ENCODE measurements at places on chromosomes 4 and X.

GRCh38 chr4:36944232-36944631, 300.3 kb upstream of the NWD2 start:
- DNase-seq: no peak

GRCh38 chr4:11489453-11490083, 60.9 kb upstream of the HS3ST1 start:
- DNase-seq: no peak

GRCh38 chrX:53433651-53434639, at the start of gene HSD17B10:
Gene HSD17B10, minus strand, starts transcription at chrX:53434370. Its CDS starts 25 bp downstream, at chrX:53434345.
- DNase-seq: peak; percentile 87

DNA sequence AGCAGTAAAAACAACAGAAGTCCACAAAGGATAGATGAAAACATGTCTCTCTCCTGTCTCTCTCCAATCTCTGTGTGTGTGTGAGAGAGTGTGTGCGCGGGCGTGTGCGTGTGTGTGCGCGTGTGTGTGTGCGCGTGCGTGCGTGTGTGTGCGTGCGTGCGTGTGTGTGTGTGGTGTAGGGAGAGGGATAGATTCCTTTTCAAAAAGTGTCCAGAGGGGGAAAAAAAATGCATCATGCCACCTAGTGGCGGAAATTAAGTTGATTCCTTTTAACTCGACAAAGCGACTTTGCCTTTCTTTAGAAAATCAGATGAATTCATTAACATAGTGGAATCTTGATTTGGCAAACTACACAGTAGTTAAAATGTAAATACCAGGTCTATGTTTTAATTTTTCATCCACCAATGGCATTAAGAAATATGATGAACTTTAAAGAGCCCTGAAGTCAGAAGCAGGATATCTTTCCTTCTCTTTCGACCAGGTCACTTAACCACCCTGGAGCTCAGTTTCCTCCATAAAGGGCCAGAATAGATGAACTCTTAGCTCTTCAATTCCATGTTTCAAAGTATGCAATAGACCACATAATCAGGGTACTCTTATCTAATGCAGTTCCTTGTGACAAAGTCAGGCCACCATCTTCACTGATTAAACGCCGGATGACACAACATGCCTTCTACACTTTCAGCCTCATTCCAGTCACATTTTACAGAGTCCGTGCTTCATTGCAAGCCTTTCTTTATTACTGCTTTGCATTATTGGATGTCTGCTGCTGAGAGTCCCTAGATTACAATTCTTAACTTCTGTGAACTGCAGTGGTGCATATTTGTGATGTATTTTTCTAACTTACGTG, 162.8 kb downstream of the FBXO8 start:
- peak; percentile 88 for DNase-seq

DNA sequence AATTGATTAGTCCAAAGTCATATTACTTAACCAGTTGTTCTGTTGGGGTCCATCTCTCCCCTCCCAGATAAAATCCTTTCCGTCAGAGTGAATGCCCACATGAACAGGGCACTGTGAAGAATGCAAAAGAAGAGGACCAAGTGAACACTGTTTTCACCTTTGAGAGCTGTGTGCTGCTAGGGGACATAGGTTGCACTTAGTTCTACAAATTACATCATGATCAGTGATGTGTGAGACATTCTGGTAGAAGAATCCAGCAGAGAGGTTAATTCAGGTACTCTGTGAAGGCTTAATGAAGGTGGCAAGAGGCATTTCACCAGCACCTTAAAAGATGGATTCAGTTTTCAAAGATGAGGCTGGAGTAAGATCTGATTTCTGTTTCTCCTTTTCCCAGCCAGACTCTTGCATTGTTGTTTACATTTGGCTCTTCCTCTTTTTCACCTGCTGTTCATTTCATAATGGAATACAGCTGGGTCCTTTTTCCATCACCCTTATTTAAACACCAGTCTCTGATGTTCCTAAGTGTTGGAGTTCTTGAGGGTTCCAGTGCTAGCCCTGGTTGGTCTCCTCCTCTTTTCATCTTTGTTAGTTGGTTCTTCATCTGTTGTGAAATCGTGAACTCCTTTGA, 10.9 kb downstream of the GAB1 start:
- no peak for DNase-seq

- DNase-seq: no peak
Measured at GRCh38 chr4:28562913-28563312, 1702.3 kb downstream of the STIM2 start.

DNA sequence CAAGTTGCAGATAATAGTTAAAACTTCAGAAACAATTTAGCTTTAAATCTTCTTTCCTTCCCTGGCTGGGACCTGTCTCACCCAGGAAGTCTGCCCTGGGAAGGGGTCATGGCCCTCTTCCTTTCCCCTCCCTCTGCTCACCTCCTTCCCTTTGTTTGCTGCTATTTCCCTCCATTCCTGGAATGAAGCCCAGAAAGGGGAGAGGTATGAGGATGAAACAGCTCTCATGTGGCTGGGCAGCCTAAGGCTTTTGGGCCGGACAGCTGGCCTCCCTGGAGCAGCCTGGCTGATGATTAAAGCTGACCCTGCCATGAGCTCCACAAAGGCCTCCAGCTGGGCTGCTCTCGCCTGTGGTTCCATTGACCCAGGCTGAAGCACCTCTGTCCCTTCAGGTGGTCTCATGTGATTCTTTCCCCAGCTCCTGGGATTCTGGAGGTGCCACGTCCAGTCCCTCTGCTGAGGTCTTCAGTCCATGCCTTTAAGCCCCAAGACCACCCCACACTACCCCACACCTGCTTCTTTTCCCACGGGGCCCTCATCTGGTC, 202.1 kb downstream of the PTTG2 start:
- no peak for DNase-seq
